Heart left ventricle (tissue), 16 donors: ENCODE measurements at places on chromosomes 12 and 14.

DNA sequence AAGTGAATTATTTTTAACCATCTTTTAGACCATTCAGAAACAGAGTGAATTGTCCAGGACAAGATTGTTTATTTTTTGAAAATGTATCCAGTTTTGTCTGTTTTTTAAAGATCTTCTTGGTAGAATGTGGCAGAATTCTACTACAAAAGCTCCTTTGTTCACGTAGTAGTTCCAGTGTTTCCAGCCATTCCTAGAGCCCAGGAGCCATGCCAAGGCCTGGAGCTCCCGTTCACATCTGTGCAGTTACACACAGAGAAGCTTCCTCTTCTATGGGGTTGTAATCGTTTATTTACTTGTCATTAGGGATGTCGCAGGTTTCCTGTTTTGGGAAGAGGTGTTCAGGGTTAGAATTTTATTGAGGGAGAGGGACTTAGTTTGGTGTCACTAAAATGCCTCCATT is 409.8 kb downstream of the NPAS3 start:
- DNase-seq = no peak

DNA sequence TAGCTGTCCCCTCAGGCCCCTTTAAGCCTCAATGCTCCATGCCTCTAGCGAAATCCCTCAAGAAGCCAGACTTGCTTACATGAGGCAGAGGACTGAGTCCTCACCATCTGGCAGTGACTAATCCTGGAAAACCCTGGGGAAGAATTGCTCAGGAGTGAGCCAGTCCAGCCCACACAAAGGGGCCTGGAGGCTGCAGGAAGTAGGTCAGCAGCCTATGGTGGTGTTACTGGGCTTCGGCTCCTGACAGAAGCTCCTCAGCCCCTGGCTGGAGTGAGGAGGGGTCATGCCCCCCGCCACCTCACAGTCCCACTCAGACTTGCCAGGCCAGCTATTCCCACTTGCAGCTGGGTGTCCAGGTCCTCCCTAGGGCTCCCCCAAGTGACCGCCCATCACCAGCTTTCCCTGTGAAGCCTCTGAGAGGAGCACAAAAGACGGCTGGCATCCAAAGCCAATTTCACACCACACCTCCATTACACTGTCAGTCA is 250.5 kb downstream of the DPF3 start:
- DNase-seq = peak; percentile 65

DNA sequence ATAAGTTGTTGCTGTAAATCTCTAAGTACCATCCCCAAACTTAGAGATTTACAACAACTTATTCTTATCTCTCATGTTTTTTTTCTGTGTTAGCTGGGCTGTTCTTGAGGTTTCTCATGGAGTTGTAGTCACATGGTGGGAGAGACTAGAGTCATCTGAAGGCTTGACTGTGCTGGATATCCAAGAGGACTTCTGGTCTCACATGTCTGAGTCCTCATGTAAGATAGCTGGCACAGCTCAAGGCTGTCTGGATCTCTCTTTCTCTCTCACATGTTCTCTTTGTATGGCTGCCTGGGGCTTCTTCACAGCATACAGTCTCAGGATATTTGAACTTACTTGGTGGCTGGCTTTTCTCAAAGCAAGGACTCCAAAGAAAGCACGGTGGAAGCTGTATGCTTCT is 63.8 kb downstream of the DACT1 start:
- DNase-seq = no peak

GRCh38 chr12:69150083-69150795 is 89.1 kb upstream of the CPSF6 start:
- DNase-seq = no peak

DNA sequence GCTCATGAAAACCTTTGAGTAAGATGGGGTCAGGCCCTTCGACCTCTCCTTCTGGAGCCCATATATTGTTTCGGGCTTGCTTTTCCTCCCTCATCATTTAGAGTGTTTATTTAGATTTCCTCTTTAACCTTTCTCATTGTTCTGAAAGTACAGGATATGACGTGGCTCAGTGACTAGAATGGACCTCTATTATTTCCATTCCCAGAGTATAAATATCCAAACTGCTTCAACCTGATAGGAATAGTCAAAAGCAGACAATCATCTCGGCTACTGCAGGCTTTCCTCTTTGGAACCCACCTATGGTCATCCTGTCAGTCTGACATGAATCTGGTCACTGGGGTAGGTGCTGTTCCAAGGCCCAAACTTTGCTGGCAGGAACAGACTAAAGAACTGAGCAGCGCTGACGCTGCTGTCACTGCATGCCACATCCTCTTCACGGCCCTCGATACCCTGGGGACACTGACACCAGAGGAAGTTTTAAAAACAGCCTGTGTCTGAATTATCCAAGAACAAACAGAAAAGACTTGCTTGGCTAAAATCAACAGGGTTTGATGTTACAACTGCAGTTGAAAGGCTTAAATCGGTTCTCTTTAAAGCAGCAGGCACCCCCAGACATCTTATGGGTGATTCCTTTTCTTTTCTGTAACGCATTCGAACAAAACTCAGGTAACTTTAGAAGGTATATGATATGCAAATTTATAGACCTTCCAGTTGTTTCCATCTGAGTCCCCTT is 5.0 kb upstream of the DDX47 start:
- DNase-seq = peak; percentile 73
